Pancreas (tissue), 10 donors: ENCODE measurements at places on chromosomes 5 and 9. TPM values are rescaled to one million over a fixed set of nuclear protein-coding genes. Genes with fewer than 3 reads are reported as not detected.

Gene IRX2
- total RNA-seq: 0.98 TPM

Gene GLRX
- 6.5 TPM for total RNA-seq

Gene P4HA2
- 52.8 TPM for total RNA-seq

Gene SOWAHA
- total RNA-seq: 1.9 TPM

DNA sequence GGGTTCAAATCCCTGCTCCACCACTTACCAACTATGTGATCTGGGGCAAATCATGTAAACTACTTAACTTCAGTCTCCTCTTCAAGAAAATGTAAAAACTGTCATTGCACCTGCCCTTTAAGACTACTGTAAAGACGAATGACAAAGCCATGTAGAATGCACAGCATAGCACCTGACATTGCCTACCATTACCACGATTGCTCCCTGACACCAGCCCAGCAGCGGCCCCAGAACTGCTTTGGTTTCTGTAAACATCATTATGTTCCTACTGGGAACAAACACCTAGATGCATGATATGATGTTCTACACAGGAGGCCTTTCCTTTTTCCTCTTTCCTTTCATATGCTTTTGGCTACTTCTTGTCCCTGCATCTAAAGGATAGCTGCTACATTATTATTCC, 23.1 kb upstream of the PLPP6 start:
- DNase-seq: no peak

- no peak for DNase-seq
These were observed 21.0 kb upstream of the MRNIP start for GRCh38 chr5:179879690-179880010.

GRCh38 chr5:56159521-56159947, 73.6 kb downstream of the ANKRD55 start:
- no peak for DNase-seq

- peak; percentile 53 for DNase-seq
These were observed 1.1 kb upstream of the NTRK2 start for GRCh38 chr9:84668196-84669012.

- DNase-seq: no peak
These were observed 97.5 kb downstream of the PIP5K1B start for GRCh38 chr9:68802525-68803015.

DNA sequence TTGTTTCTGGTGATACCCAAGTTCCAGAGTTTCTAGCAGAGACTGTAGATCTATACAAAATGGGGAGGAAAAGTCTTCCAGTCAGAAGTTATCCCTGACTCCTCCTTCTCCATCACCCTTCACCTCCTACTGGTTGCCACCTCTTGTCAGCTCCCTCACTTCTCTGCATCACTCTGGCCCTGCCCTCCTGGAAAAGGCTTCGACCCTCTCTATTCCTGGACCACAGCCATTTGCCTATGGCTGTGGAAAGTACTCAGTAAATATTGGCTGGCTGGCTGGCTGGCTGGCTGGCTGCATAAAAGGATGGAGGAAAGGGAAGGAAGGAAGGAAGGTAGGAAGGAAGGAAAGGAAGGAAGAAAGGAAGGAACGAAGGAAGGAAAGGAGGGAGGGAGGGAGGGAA, 32.7 kb upstream of the ABCA1 start:
- DNase-seq: no peak

- DNase-seq: no peak
These were observed 60.8 kb downstream of the WDR41 start for GRCh38 chr5:77431286-77431685.

- no peak for DNase-seq
These were observed 119.0 kb downstream of the MAT2B start for GRCh38 chr5:163624431-163624830.

- DNase-seq: no peak
These were observed 949.7 kb upstream of the NUDT12 start for GRCh38 chr5:104512063-104512825.

- DNase-seq: no peak
These were observed 50.2 kb upstream of the ZBTB43 start for GRCh38 chr9:126754436-126755316.

DNA sequence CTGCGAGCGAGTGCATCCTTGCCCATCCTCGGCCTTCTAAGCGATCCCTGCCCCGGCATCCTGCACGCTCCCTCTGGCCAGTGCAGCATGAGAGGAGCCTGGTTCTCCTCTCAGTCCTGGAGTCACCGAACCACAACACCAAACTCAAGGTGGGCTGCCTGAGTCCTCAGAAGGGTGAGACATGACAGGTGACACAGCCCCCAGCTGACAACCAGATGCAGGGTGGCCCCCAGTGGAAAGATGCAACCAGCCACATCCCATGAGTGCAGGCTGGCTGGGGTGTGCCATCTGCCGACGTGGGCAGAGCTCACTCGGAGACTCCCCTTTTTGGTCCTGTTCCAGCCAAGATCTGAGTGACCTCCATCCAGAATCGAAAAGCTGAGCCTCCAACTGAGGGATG, 58.4 kb downstream of the COL23A1 start:
- DNase-seq: no peak
